NB4 (cell line): ENCODE measurements at places on chromosomes 3 and 15.

DNA sequence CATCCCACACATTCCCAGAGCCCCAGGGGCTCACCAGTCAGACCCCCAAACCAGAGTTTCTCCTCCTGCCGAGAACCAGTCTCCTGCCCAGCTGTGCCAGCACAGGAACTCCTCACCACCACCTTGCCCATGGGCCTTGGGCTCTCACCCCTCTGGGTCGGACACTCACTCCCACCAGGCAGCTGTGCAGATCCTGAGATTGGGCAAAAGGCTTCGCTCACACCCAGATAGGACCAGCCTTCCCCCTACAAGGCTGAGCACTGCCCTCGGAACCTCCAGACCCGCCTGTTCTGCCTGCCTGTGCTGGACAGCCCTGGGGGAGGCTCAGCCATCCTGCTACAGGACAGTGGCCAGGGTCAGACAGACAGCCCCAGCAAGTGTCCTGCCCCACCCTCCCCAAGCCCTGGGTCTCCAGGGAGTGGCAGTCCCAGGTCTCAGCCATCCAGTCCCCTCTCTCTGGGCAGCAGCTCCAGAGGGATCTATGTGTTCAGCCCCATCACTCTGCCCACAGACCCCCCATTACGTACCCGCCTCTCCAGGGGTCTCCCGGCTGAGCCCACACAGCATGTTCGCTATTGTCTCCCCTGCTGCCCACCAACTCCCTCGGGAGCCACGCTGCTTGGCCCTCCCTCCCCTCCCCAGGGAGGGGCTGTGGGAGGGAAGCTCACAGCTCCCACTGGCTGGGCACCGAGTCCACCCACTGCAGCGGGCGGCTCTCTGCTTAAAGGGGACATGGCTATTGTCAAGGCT lies at the start of gene GRIP2:
GRIP2 (minus strand) TSS at position 601 of the 750 bp plus-strand sequence; CDS start at position 567, 34 bp downstream.
- no peak for DNase-seq

DNA sequence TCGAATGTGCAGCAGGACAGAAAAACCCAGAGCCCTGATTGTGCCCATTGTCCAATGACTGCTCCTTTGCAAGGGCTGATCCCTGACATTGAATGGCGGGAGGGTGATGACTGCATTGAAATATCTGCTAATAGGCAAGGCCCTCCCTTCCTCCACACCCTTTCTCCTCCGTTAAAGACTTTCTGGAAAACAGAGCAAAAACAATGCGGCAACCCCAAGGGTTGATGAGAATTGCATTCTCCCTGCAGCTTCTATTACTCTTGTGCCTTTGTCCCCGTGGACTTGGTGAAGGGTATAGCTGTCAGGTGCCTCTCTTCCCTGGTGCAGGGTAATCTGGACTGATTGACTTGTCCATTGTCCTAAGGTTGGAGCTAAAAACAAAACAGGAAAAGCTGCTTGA lies 71.8 kb downstream of the THSD4 start:
- no peak for DNase-seq

DNA sequence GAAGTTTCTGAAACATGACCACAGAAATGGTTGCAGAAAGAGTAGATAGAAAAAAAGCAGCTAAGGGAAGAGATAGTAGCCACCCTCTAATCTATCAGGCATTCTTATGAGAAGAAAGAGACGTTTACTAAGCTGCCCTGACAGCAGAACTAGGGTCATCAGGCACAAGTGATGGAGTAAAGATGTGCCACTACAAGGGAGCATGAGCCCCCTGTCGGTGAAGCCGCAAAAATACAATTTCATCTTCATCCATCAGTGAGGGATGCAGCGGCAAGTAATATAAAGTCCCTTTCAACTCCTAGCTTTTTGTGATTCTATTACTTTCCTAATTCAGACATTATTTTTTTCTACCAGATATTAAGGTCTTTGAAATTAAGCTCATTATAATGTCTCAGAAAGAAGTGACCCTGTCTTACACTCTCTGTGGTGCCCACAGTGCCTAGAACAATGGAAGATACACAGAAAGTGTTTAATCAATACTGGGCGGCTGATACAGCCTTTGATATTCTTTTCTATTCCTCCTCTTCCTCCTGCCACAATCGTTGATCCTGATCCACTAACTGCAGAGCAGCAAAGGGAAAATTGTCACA lies 651.6 kb downstream of the NTRK3 start:
- peak; percentile 42 for DNase-seq

- DNase-seq = peak; percentile 19
Measured at GRCh38 chr3:140051019-140051957, 116.3 kb downstream of the CLSTN2 start.

DNA sequence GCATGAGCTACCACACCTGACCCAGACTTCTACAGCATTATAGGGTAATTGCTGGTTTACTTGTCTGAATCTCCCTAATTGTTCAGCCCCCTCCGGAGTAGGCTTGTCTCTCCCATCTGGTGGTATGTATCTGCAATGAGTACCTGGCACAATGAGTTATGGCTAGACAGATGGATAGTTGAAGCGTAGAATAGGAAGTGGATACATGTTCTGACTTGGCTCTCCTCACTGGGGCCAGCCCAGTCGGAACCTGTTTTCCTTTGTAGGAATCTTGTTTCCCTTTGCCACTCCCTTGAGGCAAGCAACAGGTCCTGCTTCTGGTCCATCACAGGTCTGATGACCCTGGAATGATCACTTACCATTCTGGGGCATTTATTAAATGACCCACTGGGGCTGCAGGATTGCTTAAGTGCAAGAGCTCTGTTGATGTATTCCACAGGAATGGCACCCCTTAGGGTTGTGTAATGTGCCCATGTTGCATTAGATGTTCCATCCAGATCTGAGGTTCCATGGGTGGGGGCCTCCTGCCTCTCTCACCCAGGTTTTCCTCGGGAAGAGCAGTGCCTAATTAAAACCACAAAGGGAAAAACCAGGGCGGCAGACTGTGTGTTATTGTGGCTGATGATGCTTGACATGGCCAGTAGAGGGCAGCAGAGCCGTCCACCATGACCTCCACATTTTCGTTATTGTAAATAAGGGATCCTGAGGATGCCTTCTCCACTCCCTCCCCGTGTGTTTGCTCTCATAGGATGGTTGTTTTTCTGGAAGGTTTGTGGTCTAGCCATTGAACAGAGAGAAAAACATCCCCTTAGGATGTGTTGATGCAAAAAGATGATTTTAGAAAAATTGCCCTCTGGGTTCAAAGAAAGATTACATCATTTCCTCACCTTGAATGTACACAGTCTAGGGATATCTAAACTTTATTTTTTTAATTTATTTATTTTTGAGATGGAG lies 58.0 kb downstream of the CMTM8 start:
- peak; percentile 63 for DNase-seq
